CD8-positive, alpha-beta memory T cell (primary cell): ENCODE measurements at places on chromosomes 12 and 14. TPM values are rescaled to one million over a fixed set of nuclear protein-coding genes. Genes with fewer than 3 reads are reported as not detected.
A peak's percentile ranks its signal among the peaks of the same experiment; 100 is the strongest.

DNA sequence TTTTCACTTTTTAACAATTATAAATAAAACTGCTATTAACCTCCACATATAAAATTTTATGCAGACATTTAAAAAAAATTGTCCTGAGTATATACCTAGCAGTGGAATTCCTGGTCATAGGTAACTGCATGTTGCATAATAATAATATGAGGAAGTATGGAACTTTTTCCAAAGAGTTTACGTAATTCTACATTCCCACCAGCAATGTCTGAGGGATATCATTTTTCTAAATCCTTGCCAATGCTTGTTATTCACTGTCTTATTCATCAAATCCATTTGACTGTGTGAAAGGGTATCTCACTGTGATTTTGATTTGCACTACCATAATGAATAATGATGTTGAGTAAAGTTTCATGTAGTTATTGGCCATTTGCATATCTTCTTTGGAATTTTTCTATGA, 393.8 kb downstream of the LRFN5 start:
- DNase-seq = no peak

DNA sequence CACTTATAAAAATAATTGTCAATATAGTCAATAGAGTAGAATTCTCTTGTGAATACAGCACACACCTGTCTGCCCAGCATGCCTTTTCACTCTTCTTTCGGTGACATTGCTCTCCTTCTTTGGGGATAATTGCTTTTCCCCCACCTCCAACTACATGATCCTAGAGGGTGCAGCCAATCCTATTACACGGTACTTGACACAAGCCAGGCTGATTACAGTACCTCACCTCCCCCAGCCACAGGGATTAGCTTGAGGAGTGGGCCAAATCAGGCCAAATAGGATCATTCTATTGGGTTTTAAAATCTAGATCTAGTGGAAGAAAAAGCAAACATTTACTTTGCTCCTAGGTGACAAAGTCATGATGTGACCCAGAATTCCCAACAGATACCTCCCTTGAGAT, 16.8 kb upstream of the NFYB start:
- no peak for DNase-seq

- DNase-seq = no peak
Observed at GRCh38 chr12:103728323-103728722, 112.7 kb downstream of the NT5DC3 start.

DNA sequence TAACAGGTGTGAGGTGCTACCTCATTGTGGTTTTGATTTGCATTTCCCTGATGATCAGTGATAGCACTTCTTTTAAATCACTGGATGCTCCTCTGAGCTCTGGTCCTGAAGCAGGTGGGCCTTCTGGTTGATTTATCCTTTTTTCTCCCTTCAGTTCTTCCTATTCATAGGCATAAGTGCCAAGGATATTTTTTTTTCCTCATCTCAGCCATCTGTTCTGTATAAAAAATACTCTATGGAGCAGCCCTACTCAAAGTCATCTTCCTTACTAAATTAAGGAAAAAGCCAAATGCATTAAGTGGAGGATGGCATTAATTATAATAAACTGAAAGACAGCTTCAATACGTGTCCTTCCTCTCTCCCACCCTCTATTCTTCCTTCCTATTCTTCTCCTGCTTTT, 18.4 kb downstream of the SPIC start:
- DNase-seq = no peak

GRCh38 chr12:132196873-132197390, 52.7 kb downstream of the NOC4L start:
- DNase-seq = no peak

GRCh38 chr12:5000204-5000603, 43.5 kb upstream of the KCNA5 start:
- DNase-seq = no peak

GRCh38 chr12:81888961-81889360, 129.8 kb upstream of the PPFIA2 start:
- DNase-seq = no peak

DNA sequence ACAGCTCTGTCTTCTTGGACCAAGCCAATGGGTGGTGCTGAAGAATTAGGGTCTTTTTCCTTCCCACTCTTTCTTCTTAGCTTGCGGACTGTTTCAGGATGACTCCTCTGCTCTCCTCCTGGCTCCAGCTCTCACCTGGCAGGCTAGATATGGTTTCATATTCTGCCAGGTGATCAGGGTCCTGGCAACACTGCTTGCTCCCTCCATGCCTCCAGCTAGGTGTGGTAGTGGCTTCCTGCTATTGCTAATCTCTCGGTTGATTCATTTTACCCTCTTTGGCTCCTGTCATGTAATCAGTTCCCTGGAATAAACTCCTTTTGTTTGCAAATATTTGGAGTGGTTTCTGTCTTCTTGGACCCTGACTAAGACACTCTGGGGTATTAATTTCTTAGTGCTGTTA, 4.3 kb upstream of the GZMH start:
- no peak for DNase-seq

DNA sequence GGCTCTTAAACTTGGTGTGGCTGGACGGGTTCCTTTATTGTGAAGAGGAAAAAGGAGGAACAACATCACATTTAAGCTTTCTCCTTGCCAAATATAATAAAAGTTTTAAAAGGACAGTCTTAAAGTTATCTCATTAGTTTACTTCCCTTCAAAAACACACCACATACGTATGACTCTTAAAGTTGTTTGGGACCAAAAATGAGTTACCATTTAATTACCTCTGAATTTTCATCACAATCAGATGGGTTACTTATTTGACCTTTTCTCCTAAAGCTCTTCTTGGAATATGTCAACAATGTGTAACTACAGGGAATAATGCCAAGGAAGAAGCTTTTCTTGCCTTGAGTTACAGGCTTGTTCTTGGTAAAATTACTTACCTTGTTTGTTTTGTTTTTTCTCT, 16.4 kb downstream of the RAB21 start:
- DNase-seq = no peak

GRCh38 chr14:76551906-76552305, 176.0 kb downstream of the ESRRB start:
- DNase-seq = no peak

GRCh38 chr12:97595936-97596335, 133.3 kb downstream of the RMST start:
- DNase-seq = no peak

DNA sequence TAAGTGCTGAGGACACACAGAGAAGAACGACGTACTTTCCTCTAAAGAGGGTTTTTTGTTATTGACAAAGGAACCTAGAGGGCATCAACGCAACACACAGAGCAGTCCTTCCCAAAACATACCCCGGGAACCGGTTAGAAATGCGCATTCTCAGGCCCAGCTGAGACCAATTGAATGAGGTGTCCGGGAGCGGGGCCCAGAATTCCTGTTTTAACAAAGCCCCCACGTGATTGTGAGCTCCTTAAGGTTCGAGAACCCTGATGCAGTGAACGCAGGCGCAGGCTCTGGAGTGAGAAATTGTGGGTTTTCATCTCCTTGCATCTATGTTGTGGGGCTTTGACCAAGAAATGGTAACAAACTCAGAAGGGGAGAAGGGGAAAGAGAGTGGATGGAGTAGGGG, 51.0 kb upstream of the TBX3 start:
- no peak for DNase-seq

GRCh38 chr14:68788996-68789820, 3.7 kb downstream of the ZFP36L1 start:
- peak; percentile 79 for DNase-seq

- DNase-seq = no peak
Observed at GRCh38 chr14:64659366-64659765, 44.9 kb upstream of the PLEKHG3 start.

The LRRC9 gene
- not detected for polyA plus RNA-seq

The CLSTN3 gene
- 7.7 TPM for polyA plus RNA-seq

The TMEM132C gene
- polyA plus RNA-seq = not detected

The ALG10 gene
- polyA plus RNA-seq = 3.6 TPM

The SAMD15 gene
- 0.08 TPM for polyA plus RNA-seq

The FBXO21 gene
- 48.6 TPM for polyA plus RNA-seq

The MANSC4 gene
- not detected for polyA plus RNA-seq
